Stimulated activated CD8-positive, alpha-beta memory T cell treated with anti-CD3 and anti-CD28 coated beads, Interleukin-2, amount 100 ng/mL, for 1 hour (primary cell): ENCODE measurements at places on chromosomes 3 and 15.

- no peak for DNase-seq
Observed at GRCh38 chr3:149449182-149449581, 25.3 kb upstream of the TM4SF4 start.

GRCh38 chr15:98953000-98953787, 54.4 kb downstream of the PGPEP1L start:
- no peak for DNase-seq

GRCh38 chr15:31453558-31454318, 127.1 kb downstream of the KLF13 start:
- no peak for DNase-seq

GRCh38 chr15:45187894-45188830, at the start of gene SHF:
SHF (minus strand) TSS chr15:45187966; CDS start chr15:45187951, 15 bp downstream.
- peak; percentile 41 for DNase-seq

- no peak for DNase-seq
Observed at GRCh38 chr15:35854316-35854715, 308.4 kb upstream of the DPH6 start.

DNA sequence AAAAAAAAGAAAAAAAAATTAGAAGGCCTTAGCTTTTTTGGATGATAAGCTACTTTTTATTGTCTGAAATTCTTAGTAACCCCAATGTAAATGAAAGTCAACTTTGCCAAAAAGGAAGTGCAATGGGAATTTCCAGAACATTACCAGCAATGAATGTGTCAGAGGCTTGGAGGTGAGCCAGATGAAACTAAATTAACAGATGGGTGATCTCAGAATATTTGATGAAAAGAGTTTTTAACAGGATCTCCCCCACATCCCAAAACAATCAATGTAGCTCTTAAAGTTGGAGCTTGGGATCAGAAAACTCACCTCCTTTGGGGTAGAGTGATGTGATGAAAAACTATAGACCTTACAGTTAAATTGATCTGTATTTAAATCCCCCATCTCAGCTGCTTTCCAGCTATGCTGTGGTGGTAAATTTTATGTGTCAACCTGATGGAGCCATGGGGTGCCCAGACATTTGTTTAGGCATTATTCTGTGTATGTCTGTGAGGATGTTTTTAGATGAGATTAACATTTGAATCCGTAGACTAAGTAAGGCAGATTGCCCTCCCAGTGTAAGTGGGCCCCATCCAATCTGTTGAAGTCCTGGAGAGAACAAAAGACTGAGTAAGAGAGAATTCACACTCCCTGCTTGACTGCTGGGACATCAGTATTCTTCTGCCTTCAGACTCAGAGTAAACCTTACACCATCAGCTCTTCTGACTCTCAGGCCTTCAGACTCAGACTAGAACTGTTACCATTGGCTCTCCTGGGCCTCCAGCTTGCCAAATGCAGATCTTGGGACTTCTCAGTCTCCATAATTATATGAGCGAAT, 84.3 kb upstream of the TNFSF10 start:
- no peak for DNase-seq

DNA sequence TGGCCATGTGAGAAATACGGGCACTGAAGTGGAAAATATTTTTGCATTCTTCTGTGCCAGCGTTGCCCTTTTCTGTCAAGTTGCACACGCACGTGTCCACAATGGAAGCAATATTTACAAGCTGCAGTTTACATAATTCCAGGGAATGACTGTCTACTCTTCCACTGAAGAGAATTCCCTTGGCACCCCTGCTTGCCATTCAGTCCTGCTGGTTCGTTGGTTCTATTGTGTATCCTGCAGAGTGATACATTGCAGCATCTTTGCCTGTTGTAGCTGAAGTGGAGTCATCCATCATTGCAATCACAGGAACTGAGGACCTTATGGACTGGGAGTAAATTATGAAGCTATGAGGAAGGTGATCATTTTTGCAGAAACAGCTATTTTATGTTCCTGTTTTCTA, 759.4 kb downstream of the ROBO2 start:
- DNase-seq: no peak

DNA sequence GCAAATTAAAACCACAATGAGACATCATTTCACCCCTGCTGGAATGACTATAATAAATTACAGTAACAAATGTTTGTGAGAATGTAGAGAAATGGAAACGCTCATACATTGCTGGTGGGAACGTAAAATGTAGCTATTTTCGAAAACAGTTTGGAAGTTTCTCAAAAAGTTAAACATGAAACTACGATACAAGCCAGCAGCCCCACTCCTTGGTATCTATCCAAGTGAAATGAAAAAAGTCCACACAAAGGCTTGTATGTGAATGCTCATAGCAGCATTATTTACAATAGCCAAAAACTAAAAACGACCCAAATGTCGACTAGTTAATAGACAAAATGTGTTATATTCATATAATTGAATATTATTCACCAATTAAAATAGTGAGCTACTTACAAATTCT, 22.9 kb upstream of the CFAP20DC start:
- no peak for DNase-seq
